ENCODE measurements at places on chromosomes 5 and 9.
A peak's percentile ranks its signal among the peaks of the same experiment; 100 is the strongest.

GRCh38 chr9:17986595-17986994, 407.7 kb downstream of the SH3GL2 start:
- no peak for DNase-seq

DNA sequence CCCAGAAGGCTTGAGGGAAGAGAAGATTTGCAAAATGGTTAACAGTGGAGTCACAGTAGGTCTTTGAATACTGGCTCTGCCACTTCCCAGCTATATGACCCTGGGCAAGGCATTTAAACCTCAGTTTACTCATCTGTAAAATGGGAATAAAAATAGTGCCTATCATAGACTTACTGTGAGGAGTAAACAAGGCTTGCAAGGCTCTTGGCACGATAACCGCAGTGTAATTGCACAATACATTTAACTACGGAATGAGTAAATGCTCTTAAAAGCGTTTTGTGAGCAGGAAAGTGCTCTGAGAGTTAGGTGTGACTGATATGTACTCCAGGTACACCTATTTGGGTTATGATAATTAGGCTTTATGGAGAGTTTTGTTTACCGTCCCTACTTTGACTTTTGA, 8.4 kb downstream of the SLC36A3 start:
- no peak for DNase-seq

- DNase-seq: no peak
These were observed 4.8 kb downstream of the SURF6 start for GRCh38 chr9:133331221-133331620.

DNA sequence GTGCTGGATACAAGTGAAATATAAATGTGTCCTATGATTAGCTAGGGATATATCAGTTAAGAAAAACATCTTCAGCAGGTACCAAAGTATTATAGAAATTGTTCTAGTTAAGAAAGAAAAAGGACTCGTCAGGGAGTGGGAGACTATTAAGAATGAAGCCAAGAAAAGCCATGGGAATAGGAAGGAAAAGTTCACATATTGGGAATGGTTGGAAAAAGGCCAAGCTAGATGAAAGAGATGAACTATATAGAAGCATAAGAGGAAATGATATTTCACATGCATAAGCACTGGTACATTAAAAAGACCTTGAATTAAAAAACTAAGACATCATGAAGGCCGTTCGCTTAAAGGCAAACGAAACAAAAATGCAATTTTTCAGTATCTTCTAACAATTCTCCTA, 237.7 kb downstream of the ADAMTS6 start:
- DNase-seq: no peak

DNA sequence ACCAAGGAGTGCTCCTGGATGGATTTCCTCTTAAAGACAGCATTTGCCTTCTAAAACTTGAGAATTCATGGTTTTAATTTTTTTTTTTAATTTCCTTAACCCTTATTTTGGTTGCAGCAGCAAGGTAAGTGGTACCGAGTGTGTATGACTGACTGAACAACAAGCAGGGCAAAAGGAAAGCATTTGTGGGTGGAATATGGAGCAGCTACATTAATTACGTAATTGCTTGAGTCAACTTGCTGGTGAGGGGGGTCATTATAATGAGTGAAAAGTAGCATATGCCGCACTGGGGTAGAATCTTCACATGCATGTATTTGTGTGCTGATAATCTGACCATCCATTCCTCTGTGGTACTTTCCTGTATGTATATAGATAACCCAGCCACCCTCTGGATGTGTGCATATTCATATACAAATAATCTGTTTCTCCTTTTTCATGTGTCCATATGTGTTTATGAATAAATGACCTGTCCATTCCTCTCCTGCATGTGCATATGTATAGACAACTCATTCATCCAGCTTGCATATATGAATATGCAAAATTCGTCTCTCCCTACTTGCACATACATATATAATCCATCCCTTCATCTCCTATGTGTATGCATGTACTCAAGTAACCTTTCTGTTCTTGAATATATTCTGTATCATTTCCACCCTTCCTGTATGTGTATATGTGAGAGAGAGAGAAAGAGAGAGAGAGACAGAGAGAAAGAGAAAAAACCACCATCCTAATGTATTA, 147.5 kb upstream of the RUSC2 start:
- no peak for DNase-seq

DNA sequence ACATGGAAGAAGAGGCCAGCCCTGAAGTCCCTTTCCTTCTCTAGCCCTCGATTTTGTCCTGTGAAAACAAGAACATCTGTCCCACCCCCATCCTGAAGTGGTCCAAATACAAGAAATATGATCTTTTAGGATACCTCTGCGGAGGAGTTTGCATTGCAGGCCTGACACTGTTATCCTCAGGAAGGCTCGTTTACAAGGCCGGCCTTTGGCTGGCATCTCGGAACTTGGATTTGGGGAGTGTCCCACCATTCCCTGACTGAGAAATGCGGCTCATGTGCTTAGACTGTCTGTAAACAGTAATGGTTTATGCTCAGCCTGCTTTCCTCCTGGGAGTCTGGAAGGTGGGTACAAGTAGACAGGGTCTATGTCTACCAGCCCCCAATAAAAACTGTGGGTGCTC, 26.4 kb downstream of the WHRN start:
- DNase-seq: no peak

GRCh38 chr5:130102960-130103359, 198.7 kb downstream of the CHSY3 start:
- DNase-seq: no peak

DNA sequence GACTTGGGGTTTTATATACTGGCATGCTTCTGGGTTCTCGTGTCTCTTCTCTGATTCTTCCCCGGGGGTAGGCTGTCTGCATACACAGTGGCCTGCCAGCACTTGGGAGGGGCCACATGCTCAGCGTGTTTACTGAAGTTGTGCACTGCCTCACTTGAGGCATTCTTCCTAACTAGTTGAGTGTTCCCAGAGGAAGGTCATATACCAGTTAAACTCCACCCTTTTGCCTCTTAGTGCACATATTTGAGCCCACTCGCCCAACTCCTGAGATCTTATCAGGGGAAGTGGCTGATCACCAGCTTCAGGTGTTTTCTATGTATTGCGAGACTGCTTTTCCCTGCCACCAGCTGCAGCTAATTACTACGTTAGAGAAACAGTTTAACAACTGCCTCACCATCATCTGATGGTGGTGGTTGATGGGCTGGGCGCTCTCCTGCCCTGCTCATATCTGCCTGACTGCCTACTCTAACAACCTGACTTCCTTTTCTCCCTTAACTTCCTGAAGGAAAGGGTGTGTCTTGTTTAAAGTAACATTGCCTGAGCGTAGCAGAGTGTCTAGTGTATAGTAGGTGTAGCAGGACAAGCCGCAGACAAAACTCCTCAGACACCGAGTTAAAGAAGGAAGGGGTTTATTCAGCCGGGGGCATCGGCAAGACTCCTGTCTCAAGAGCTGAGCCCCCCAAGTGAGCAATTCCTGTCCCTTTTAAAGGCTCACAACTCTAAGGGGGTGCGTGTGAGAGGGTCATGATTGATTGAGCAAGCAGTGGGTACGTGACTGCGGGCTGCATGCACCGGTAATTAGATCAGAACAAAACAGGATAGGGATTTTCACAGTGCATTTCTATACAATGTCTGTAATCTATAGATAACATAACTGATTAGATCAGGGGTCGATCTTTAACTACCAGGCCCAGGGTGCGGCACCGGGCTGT, 60.1 kb upstream of the CLINT1 start:
- DNase-seq: peak; percentile 36

DNA sequence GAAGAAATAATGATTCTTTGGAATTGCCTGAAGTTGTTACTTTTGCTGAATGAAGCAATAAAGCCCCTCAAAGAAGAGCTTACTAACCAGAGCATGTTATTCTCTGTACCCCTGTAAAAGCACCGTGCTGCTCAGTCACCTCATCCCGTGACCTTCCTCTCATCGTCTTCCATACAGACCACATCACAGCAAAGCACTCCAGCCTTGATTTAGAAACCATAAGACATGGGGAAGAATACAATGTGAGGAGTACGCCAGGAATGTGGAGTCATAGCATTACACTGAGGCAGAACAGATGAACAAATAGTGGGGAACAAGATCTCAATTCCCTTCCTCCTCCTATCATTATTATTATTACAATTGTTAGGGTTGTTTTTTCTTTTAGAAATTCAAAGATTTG, 49.1 kb downstream of the ERAP1 start:
- no peak for DNase-seq

GRCh38 chr5:151110122-151110681, 29.4 kb upstream of the TNIP1 start:
- DNase-seq: no peak

- peak; percentile 76 for DNase-seq
These were observed 497.6 kb downstream of the GADD45G start for GRCh38 chr9:90102292-90102901.

DNA sequence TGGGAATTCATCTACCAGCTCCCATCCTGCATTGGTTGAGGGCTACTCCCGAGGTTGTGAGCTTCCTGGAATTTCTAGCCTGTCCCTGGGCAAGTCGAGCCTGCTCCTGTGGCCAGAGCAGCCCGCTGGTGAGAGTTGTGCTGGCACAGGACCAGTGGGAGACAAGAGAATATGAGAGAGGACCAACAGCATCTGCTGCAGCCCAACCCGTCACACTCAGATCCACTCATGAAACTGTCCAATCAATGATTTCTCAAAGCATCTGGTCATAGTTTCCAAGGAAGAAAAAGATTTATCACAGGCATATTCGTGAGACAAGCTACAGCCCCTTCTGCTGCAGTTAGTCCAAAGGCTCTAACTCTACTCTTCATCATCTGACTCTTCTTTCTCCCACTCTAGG, 64.4 kb upstream of the RAI14 start:
- no peak for DNase-seq

- DNase-seq: no peak
These were observed 32.8 kb upstream of the FANCC start for GRCh38 chr9:95350266-95350665.

DNA sequence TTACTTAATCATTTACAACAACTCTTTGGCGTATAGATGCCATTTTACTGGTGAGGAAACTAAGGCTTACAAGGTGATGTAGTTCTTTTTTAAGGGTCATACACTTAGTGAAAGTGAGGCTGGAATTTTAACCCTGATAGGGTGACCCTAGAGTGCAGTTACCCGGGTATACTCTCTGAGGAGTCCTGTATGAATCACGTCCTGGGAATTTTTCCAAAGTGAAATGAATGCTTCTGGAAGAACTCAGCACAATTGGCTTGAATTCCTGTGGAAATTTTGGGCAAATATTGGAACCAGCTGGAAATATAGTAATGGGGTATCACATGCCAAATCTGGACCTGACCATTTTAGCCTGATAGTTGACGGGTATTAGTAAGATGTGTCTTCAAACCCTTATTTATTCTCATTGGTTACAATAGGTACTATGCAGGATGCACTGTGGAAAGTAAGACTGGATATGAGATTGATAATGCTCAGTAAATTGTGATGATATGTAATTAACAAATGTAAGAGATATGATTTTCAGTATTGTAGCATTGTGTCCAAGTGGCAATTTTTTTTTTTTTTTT, 14.8 kb downstream of the SUB1 start:
- DNase-seq: no peak

- DNase-seq: no peak
These were observed 37.8 kb upstream of the CRB2 start for GRCh38 chr9:123318202-123318601.

DNA sequence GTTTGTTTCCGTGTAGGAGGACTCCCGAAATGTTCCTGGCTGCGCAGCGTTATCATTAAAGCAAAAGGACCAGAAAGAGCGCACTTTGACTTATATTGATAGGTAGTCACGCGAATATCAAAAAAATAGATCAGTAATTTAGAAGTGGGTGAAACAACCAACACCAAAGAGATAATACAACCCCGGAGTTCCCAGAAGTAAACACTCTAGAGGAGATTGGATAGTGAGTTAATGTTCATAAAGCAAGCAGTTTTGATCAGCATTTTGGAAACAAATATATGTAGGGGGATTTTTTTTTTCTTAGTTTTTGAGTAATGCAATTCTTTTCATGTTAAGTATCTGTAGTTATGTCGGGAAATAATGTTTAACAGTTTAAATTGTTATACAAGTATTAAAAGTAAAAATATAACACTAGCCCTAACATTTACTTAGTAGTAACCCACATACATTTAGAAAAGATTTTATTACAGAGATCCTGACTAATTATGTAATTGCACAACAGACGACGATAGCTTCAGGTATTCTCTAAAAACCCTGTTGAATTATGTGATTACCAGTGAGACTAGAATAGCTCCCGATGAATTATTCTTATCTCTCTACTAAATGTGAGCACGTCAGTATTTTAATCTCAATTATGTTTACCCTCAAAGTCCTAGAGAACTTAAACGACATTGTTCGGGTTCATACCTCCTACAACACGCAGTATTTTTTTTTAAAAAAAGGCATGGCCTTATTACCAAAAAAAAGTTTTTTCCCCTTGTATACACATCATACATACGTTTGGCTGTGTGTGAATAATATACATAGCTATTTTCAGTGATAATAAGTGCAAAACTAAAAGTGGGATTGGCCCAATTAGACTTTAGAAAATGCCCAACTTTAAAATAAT, 9.4 kb upstream of the NFIB start:
- DNase-seq: no peak

DNA sequence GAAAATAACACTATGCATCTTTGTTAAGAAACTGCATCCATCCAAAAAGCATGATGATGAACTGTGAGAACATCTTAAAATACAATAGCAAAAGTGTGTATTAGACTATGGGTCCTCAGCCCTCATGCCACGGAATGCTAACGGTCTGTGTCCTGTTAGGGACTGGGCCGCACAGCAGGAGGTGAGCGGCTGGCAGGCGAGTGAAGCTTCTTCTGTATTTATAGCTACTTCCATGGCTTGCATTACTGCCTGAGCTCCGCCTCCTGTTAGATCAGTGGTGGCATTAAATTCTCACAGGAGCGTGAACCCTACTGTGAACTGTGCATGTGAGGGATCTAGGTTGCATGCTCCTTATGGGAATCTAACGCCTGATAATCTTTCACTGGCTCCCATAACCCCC, 129.8 kb downstream of the NXNL2 start:
- no peak for DNase-seq
